ENCODE measurements at places on chromosomes 12 and 14.
A peak's percentile ranks its signal among the peaks of the same experiment; 100 is the strongest.

GRCh38 chr14:56482310-56482911, 97.2 kb upstream of the TMEM260 start:
- no peak for DNase-seq

GRCh38 chr14:61543946-61544345, 151.4 kb upstream of the HIF1A start:
- no peak for DNase-seq

DNA sequence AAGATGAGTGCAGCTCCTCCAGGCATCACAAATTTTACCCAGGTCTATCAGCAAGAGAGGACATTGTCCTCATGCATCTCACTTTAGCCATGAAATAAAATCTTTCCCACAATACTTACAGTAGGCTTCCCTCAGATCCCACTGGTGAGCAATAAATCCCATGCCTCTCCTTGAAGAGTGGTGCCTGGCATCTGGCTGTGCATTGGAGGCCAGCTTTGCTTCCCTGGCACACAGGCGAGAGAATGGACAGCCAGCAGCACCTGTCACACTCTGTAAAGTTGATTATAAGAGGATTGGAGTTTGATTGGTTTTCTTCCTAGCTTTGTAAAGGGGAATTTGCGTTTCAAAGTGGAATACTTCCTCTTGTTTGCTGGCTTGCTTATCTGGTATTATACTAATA, 1153.9 kb downstream of the AACS start:
- DNase-seq = no peak

- DNase-seq = peak; percentile 30
Measured at GRCh38 chr12:124736115-124737039, 127.3 kb downstream of the SCARB1 start.

Measured in activated naive CD4-positive, alpha-beta T cell treated with anti-CD3 and anti-CD28 coated beads, Interleukin-2, amount 10 ng/mL, durations not matched to agents 7 days and 5 days (primary cell).